Activated B cell treated with CpG ODN at 0.5 μM for 24 hours (primary cell): ENCODE measurements at places on chromosomes 2 and 18. TPM values are rescaled to one million over a fixed set of nuclear protein-coding genes. Genes with fewer than 3 reads are reported as not detected.

DNAJC5G gene
- not detected in 2 replicates for total RNA-seq

DNA sequence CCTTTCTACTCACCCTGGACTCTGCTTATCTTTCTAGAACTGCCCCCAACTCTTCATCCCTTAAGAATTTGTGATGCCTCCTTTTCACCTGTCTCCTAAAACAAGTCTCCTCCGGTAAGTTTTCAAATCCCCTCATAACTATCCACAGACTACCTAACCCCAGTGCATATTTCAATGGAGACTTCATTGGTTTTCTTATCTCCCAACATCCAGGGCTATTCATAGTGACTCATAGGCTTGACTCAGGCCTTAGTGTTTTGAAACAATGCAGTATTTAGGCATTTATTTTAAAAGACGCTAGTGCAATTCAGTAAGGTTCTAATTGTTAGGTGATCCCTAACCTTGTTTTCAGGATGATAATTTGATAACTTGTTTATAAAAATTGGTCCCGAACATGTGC lies 399.2 kb downstream of the CPS1 start:
- no peak for DNase-seq

GRCh38 chr2:156672556-156673332 lies 236.6 kb downstream of the GPD2 start:
- no peak for DNase-seq

FAM98A gene
- total RNA-seq: 30.2 and 40.5 TPM in 2 replicates

PARD3B gene
- not detected in 2 replicates for total RNA-seq

DNA sequence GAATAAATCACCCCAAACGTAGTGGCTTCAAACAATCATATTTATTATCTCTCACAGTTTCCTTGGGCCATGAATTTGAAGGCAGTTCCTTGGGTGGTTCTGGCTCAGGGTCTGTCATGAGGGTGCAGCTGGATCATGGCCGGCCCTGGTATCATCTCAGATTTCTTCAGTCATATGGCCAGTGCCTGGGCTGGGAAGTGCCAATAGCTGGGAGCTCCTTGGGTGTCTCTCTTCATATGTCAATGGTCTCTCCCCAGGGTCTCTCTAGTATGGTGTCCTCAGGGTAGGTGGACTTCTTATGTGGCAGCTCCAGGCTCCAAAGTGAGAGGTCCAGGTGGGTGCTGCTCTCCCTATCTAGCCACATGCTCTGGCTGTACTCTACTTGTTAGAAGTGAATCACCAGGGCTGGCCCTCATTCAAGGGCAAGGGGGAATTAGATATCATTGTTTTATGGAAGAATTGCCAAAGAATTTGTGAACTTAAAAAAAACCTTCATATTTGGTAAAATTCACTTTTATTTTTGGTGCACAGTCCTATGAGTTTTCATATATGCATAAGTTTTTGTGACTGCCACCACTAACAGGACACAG lies 15.4 kb downstream of the FHOD3 start:
- no peak for DNase-seq

DNA sequence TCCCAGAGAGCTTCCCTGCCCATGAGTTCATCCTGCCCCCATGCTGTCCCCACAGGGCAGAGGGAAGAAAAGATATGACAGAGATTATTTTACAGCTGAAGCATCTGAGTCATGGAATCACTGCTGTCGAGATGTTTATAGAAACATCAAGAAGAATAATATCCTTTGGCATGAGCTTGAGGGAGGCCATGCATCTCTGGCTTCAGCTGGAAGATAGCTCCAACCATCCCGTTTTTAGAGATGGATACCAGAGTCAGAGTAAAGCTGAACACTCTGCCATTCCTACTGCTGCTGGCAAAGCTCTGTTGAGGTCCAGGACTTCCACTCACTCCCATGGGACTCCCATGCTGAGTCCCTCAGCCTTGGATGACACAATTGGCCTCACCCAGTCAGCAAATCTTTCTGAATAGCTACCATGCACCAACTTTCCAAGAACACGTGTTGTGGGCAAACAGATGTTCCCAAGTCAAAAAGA lies 167.8 kb downstream of the TTC32 start:
- DNase-seq: no peak

CCDC93 gene
- total RNA-seq: 35.5 and 38.8 TPM in 2 replicates

- no peak for DNase-seq
These were observed 1.6 kb downstream of the COBLL1 start for GRCh38 chr2:164839914-164840457.

CFAP53 gene
- 0.27 and 0.29 TPM in 2 replicates for total RNA-seq

- no peak for DNase-seq
These were observed 45.6 kb upstream of the LPIN2 start for GRCh38 chr18:3058328-3059191.

DNA sequence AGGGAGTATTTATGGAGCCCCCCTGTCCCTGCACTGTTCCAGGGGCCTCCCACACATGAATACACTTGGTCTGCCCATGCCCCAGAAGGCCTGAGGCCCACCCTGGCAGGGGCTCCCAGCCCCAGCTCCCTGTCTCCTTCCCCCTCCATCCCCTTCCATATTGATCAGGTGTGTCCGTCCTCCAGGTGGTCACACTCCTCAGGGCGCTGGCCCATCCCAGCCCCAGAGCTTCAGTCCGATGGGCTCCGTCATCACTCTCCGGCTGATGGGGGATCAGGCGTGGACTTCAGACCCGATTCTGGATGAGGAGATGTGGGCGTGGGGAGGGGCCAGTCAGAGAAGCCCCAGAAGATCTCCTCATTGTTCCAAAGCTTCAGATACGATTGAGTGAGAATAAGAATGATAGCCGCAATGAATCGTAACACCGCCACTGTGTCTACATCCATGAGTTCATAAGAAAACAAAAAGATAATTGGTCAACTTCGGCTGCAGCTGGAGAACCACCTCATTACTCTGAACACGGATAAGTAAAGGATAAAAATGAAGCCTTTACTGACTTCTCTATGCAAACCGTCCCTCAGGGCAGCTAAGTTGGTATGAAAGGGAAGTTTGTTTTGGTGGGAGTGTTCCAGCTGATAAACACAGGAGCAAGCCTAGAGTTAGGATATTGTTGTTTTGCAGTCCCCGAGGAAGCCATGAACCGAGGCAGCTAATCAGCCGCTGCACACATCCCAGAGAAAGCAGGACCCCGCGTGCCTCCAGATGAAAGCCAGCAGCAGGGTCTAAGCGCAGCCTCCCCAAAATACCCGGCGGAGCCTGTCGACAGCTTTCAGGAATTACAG lies 279.5 kb downstream of the NDUFA10 start:
- DNase-seq: no peak

DNA sequence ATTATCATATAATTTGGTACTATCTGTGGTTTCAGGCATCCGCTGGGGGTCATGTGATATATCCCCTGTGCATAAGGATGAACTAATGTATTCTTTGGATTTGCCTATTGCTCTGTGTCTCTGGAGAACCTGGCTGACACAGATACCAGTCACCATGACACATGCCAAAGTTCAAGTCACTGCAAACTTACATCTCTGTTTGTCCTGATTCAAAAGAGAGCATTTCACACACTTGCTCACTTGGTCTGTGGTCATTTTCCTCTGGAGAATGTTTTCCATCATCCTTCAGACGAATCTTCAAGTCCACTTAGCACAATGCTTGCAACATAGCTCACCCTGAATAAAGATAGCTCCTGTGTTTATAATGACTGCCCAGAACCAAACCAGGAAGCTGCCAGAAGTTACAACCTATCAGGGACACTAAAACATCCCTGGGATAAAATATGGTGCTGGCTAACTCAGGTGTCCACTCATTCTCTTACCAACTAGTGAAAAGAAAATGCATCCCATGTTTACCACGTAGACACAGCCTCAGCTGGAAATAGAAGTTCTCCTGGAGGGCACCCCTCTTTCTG lies 18.1 kb downstream of the SULT1C3 start:
- DNase-seq: no peak

TP53I3 gene
- 4.4 and 6.3 TPM in 2 replicates for total RNA-seq

- no peak for DNase-seq
These were observed 79.4 kb downstream of the TMEM182 start for GRCh38 chr2:102841107-102841840.

ANKRD44 gene
- total RNA-seq: 154 and 185 TPM in 2 replicates

DNA sequence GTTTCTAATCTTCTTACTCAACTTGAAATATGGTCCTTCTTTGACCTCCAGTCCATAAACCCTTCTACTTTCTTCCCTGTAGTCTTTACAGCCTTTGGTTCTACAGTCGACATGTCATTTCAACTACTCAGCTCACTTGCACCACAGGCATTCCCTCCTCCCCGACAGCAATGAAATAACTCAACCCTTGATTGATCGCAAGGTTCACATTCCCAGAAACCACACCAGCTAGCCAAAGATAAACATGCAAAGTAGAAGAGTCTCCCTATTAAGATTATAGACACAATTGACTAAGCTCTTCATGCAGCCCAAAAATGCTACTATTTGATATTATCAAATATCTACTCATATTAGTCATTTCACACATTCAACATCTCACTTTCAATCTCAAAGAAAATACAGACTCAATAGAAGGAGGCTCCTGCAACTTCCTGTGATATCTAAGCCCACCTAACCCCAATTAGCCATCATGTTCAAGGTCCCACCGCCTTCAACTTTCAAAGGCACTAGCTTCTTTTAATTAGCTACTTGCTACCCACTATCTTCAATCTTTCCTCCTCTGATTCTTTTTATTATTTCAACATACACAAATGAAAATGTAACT lies 50.8 kb downstream of the RTTN start:
- DNase-seq: no peak

- no peak for DNase-seq
These were observed 179.4 kb upstream of the ZFP36L2 start for GRCh38 chr2:43405829-43406228.

TRAPPC12 gene
- 95.4 and 104 TPM in 2 replicates for total RNA-seq

DNA sequence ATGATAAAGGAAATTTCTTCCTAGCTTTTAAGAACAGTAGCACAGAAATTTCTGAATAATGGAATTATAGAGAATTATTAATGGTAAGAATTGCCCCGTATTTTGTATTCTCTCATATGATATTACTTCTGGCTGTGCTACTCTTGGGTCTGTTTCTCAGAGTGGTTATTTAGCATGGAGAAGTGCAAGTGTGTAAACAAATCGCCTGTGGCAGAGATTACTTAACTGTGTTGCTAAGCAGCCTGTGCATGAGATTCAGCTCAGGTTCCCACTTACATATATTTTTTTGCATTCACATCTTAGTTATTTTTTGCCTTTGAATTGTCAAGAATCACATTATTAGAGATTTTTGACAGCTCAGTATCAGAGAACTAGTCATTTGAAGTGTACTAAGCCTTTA lies 80.1 kb upstream of the NFATC1 start:
- DNase-seq: no peak

ERFE gene
- not detected in 2 replicates for total RNA-seq

DNA sequence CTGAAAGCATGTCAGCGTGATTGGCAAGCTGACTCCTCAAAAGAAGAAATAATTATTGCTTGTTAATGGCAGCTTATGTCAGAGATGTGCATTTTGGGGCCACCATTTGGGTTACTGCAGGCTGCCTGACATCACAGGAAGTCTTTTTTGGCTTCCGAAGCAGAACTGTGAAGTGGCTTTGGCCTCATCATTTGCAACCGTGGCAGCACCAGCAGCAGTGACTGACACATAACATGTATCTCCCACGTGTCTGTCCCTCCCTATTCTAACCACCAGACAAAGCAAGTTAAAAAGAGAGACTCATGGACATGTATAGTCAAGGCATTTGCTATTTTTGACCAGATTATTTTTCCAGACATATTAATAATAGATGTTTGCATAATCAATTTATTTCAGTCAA lies 488.7 kb upstream of the ACVR2A start:
- no peak for DNase-seq

DNA sequence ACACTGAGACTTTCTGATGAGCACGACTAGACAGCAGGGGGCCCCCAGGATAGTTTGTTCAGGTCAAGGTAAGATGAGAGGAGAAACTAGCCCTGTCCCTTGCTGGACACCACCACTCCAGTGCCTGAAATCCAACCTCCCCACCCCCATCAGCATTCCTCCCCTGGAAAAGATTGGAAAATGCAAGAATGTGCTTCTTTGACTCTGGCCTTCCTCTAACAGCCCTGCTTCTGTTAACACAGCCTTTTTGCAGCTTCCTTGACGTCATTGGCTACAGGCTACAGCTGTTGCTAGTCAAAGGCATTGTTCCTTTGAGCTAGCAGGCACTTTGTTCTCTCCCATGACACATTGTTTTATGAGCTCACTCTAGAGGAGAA lies 20.1 kb upstream of the LTBP1 start:
- no peak for DNase-seq

- no peak for DNase-seq
These were observed 73.0 kb downstream of the RRM2 start for GRCh38 chr2:10195278-10196109.

- DNase-seq: peak; percentile 58
These were observed 6.8 kb downstream of the ZFP36L2 start for GRCh38 chr2:43219383-43220228.

AQP4 gene
- total RNA-seq: not detected in 2 replicates

STK17B gene
- total RNA-seq: 203 and 226 TPM in 2 replicates

DNA sequence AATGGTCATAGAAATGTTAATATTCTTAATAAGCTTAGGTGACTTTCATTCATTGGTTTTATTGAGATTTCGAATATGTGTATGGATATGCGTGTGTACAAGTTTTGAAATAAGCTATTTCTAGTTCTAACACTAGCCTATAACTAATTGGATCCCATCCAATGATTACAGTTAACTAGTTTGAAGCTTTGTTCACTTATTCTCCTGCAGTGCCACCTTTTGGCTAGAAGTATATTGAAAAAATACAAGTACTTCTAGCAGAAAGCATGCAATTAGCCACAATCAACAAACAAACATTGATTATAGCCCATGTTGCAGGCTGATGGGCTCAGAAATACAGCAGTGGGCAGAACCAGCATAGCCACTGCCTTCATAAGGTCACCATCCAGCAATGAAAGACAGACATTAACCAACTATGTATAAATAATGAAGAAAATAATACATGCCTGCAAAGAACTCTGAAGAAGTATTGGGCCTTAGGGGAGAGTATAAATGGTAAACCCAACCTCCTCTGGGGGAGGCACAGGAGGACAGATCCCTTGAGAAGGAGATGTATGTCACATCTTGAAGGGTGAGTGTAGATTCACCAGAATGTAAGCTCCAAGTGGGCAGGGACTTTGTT lies 5.1 kb upstream of the PIEZO2 start:
- no peak for DNase-seq

GRCh38 chr2:128646691-128647090 lies 328.0 kb upstream of the HS6ST1 start:
- DNase-seq: no peak

RGPD8 gene
- 16.4 and 26.6 TPM in 2 replicates for total RNA-seq

CYS1 gene
- 0.42 and 0.44 TPM in 2 replicates for total RNA-seq

GRCh38 chr2:217263756-217264155 lies 403.9 kb upstream of the TNP1 start:
- DNase-seq: no peak

GCKR gene
- total RNA-seq: not detected in 2 replicates

ANTXR1 gene
- not detected in 2 replicates for total RNA-seq

- no peak for DNase-seq
These were observed 37.4 kb upstream of the RAPGEF4 start for GRCh38 chr2:172698041-172698863.

- no peak for DNase-seq
These were observed 140.7 kb downstream of the RND3 start for GRCh38 chr2:150346806-150347205.

DNA sequence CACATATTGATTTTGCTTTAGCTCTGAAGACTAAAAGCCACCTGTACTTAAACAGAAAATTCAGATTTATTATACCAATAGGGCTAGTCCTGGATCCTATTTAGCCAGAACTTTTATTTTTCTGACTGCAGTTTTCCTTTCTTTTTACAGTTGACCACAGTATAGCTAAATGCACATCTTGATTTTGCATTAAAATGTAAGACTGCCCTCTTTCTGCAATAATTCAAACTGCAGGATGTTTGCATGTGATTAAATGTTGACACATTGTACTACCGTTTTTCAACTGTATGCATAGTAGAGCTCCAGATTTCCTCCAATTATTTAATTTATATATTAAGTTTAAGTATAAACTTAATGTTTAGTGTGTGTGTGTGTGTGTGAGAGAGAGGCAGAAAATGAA lies 1262.9 kb downstream of the SUCLG1 start:
- DNase-seq: no peak

EVX2 gene
- not detected in 2 replicates for total RNA-seq
